SW480 (cell line): ENCODE measurements at places on chromosomes 2 and 18.

GRCh38 chr2:205283736-205284270 is 398.5 kb upstream of the NRP2 start:
- no peak for DNase-seq

GRCh38 chr2:239688122-239688681 is 287.4 kb upstream of the HDAC4 start:
- DNase-seq = no peak

DNA sequence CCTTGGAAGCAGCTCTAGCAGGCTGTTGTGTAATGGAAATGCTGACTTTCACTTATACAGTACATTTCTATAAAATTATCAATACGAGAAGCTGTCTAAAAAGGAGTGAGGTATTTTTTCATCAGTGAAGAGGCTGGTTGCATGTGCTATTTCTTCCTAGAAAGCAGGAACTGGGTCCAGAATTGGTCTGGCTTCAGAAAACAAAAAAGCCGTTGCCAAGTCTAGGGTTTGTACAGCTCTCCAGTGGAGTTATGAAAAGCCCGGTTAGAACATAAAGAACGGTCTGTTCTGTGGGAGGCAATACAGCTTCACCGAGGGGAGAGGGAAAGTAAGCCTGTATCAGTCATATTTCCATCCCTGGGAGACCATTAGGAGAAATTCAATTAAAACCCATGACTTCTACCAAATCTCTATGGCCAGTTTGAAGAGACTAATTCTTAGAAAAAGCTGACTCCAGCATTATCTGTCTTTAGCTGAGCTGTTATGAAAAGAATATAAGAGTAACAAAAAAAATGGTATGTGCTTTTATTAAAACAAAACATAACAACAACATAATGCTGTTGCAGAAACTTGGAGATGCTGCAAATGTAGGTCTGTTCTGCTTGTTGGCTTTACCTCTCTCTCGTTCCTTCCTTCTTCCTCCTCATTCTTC is 217.0 kb downstream of the CMPK2 start:
- no peak for DNase-seq

DNA sequence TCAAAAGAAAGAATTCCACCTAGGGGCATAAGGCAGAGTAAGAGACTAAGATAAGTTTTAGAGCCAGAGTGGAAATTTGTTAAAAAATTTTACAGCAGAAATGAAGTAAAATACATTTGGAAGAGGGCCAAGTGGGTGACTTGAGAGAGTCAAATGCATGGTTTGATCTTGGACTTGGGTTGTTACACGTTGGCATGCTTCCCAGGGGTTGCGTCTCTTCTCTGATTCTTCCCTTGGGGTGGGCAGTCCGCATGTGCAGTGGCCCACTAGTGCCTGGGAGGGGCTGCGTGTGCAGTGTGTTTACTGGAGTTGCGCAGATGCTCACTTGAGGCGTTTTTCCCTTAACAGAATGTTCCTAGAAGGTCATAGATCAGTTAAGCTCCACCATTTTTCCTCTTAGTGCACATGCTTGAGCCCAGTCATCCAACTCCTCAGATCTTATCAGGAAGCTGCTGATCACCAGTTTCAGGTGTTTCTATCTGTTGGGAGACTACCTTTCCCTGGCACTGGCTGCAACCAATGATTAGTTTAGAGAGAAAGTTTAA is 13.1 kb downstream of the SEH1L start:
- DNase-seq = no peak

DNA sequence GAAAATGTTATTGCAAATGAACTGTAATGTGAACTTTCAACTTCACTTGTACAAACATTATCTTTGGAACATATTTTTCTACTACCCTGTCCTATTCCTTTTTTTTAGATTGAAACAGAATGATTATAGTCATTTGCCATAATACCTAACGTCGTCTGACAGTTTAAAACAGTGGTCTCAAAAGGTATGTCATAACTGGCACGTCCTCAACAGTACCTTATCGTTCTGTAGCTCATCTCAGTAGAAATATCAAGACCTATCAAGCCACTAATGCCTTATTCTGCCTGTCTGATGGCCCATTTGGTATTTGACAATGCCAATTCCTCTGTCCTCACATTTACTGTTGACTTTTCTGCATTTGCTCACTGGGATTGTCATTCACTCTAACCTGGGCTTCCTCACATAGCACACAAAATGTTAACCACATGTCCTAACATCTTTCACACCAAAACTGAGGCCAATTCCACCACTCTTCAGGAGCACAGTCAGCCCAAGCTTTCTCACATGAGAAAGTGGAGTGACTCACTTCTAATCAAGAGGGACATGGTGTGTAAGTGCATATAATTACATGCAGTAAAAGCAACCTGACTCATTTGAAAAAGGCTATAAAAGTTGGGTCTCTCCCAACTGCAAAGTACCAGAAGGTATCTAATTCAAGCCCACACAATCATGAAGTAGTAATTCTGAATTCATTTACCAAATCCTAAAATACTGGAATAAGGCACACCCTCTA is 34.8 kb downstream of the DNER start:
- DNase-seq = no peak

- DNase-seq = no peak
Measured at GRCh38 chr2:160418853-160419252, 74.8 kb downstream of the RBMS1 start.

DNA sequence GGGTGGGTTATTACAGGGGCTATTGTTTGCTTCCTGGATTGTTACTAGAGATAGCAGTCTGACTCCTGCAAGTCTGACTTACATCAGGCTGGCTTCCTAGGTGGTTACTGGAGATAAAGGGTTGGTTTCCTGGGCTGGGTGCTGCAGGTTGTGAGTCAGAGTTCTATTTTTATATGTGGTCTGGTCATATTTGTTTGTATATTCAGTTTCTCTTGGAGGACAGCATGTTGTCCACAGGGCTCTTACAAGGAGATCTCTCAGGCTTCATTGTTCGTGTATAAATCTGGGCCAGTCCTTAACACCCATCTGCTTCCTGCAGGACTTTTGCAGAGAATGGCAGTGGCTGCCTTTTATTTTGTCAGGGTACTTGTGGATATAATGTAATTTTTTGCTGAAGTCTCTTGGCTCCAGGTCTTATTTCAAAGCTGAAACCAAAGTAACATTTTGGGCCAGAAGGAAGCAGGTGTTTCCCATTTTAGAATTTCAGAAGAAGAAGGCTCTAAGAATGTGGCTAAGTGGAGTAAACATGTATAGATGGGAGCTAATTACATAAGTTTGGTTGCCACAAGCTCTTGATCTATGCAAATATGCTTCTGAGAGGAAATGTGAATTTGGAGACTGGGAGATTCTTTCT is 65.9 kb upstream of the SLC16A14 start:
- DNase-seq = peak; percentile 5

GRCh38 chr2:145018502-145018901 is 498.6 kb upstream of the ZEB2 start:
- DNase-seq = no peak

GRCh38 chr2:39492095-39492590 is 55.1 kb upstream of the MAP4K3 start:
- peak; percentile 87 for DNase-seq

GRCh38 chr2:193695367-193695766 is 1500.6 kb upstream of the TMEFF2 start:
- DNase-seq = peak; percentile 31

DNA sequence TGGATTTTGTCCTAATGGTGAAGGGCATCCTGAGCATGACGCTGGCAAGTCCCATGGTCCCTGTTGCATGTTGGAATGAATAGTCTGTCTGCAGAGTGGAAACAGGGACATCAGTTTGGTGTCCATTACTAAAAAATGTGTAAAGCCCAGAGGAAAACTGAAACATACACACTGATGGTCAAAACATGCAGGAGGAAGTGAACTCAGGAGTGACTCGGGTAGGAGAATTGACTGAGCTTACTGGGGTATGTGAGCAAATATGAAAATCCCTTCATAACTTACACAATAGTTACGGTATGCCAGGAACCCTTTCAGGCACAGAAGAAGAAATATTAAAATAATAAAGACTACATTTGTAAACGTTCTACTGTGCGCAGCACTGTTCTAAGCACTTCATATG is 5.6 kb upstream of the SOX11 start:
- DNase-seq = no peak

GRCh38 chr2:162473986-162474385 is 130.1 kb downstream of the GCA start:
- no peak for DNase-seq

- no peak for DNase-seq
Measured at GRCh38 chr2:8676191-8676920, 5.5 kb upstream of the ID2 start.

GRCh38 chr2:15486770-15487169 is 74.4 kb downstream of the NBAS start:
- DNase-seq = no peak

GRCh38 chr2:163490281-163490680 is 245.5 kb downstream of the FIGN start:
- no peak for DNase-seq

GRCh38 chr2:222380456-222380855 is 43.9 kb upstream of the SGPP2 start:
- no peak for DNase-seq

DNA sequence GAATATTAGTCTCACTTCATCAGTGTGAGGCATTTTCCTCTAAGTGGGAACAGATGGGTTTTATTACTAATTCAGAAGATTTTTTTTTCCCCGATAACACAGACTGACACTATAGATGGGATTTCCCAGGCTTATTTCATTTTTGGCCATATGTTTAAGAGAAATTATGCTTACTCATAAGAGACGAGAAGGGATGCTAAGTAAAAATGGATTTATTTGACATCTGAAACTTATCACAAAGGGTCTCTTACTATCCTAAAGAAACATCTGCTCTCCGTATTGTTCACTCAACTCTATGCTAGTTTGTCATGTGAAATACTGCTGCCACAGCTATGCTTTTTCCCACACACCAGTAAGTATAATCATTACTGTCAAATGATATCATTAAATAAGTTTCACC is 1476.3 kb downstream of the LRP1B start:
- no peak for DNase-seq
